ENCODE measurements at places on chromosomes 2 and 18.

DNA sequence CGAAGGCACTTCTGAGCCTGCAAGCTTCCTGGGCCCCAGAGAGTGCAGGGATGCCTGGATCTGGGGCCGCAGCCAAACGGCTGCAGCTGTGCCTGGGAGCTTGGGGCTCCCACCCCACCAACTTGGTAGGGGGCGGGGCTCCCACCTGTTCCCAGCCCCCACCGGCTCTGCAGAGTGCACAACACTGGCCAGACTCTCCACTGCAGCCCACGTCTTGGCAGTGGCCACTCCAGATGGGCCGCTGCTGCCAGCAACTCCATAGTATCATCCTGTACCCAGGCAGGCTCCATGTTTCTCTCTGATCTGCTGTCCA is 9.9 kb downstream of the DYSF start:
- no peak for DNase-seq

- no peak for DNase-seq
Measured at GRCh38 chr2:189372688-189373257, 68.5 kb upstream of the WDR75 start.

GRCh38 chr2:177545981-177546585 is 153.5 kb downstream of the AGPS start:
- no peak for DNase-seq

DNA sequence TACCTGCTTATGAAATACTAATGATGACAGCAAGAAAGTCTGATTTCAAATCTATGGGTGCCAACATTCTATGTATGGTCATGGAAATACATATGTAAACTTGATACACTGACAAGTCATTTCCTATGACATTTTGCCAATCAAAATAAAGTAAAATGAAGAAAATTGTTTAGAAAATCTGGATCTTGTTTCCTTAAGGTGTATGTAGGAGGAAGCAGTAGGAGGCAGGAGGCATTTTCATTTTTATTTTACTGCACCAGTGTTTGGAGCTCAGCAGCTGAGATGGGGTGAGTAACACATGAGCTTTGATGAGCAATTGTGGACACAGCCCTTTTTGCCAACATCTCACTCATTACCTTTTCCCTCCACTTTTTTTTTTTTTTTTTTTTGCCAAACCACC is 167.0 kb downstream of the AFF3 start:
- DNase-seq: no peak

DNA sequence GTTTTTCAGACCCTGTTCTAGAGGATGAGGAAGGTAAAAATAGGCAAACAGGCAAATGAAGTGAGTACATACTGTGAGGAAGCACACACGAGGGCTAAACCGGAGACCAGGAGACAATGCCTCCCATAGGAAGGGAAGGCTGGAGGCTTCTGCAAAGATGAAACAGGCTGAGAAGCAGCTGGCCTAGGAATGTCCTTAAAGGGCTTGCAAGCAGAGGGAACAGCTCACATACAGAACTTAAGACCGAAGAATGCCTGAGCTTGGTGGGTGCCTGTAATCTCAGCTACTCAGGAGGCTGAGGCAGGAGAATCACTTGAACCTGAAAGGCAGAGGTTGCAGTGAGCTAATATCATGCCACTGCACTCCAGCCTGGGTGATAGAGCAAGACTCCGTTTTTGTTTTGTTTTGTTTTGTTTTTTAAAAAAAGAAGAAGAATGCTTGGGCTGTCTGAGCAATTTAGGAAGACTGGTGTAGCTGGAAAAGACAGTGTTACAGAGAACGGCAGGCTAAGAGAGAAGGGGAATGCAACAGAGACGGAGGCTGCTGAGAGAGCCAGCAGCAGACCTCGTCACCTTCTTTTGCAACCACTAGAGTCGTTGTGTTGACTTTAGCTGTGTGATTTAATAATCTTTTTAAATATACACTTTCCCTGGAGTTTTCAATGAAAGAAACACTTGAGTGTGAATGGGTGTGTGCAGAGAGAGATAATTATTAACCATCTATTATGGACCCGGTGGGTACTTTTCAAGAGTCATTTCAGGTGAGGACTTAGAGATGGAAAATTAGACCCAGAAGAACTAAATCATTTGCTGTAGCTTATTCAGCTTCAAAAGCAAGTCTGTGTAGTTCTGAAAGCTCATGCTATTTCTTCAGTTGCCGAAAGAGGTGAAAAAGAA is 232.8 kb downstream of the GALR1 start:
- DNase-seq: no peak

DNA sequence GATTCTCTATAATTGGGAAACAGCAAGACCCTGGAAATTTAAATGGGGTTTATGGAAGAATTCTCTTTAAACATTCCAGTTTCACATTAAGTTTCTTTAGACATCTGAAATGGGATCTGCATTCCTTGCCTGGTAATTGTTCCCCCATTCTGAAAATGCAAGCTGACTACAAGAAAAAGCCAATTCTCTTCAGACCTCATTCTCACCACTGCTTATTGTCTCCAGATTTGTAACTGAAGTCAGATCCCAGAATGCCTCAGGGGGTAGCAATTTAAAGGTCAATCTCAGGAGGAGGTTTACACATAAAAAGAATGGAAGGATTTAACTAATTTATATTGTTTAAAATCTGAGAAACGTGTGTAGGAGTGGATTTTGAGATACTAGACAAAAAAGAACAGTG is 41.2 kb downstream of the COL3A1 start:
- DNase-seq: no peak

GRCh38 chr2:186484062-186484735 is 1.9 kb upstream of the ZC3H15 start:
- DNase-seq: no peak

DNA sequence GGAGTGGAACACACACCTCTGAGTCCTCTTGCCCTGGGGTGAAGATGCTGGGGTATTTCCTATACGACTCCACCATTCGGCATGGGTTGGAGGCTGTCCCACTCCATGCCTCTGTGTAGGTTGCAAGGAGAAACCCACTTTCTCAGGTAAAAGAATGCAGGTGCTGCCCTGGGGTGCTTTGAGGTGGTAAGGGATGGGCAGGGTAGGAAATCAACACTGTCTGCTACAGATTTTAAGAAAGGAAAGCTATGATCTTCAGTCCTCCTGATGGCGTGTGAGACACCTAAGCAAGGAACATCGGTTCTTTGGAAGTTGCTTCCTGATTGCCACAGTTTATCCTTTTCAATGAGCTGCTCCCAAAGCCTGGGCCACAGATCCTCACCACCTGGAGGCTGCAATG is 209.2 kb downstream of the NCK2 start:
- no peak for DNase-seq

- DNase-seq: no peak
Measured at GRCh38 chr2:232981767-232982360, 31.2 kb downstream of the NGEF start.

- no peak for DNase-seq
Measured at GRCh38 chr18:46369323-46369722, 265.1 kb downstream of the HAUS1 start.

GRCh38 chr2:27070653-27071276 is 689 bp downstream of the OST4 start:
- DNase-seq: no peak

DNA sequence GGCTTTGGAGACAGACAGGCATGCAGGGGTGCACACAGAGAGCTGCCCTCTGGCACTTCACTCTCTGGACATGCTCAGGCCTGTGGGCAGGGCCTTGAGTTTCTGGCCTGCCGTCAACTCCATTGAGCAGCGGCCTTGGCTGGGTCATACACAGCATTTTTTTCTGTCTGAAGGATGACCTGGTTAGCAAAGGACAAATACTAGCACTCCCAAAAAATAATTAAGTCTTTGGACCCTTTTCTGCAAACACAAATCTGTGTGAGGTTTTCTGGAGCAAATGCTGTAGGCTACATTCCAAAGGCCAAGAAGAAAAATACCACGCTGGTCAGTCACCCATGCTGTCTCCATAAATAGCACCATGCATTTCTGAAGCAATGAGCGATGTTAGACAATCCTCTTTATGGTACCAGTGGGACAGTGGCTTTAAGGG is 124.7 kb upstream of the CTAGE1 start:
- no peak for DNase-seq

- no peak for DNase-seq
Measured at GRCh38 chr2:215636816-215637215, 200.9 kb upstream of the FN1 start.

- no peak for DNase-seq
Measured at GRCh38 chr18:48154828-48155227, 224.4 kb upstream of the SMAD2 start.

DNA sequence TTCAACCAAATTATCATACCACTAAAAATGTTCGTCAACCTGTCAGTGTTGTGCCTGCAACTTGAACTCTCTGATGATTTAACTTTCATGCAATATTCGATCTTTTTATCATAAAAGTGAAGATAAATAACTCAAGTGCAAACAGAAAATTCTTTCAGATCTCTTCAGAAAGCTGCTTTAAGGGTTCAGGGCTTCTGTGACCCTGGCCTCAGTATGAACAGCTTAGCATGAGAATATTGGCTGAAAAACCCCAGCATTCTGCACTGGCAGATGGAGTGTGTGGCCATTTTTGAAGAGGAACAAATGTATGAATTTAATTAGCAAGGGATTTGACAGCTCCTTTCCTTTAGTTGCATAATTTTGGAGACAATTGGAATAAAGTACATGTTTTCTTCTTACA is 851.4 kb upstream of the SOX11 start:
- DNase-seq: no peak

DNA sequence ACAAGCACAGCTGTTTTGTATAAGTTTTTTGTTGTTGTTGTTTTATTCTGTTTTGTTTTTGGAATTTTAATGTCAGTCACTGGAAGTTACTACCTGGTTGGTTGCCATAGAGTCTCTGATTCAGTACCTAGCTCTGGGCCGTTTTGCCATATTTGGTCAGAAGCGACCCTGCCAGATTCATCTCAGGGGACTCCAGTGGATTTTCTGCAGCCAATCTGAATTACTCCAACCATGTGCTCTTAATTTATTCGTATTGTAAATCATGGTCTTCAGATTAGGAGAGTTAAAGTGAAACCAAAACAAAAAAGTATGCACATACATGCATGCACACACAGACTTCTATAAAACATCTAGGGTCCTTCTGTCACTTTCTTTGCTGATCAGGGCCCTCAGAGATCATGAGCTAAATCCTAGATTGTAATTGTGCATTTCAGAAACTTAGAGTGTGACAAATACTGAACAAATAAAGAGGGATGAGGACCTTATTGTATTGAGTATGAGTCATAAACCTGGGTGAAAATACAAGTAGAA is 317.4 kb upstream of the UBE2E3 start:
- DNase-seq: no peak

GRCh38 chr2:189444322-189444721 is 3.0 kb downstream of the WDR75 start:
- DNase-seq: no peak

- DNase-seq: no peak
Measured at GRCh38 chr2:230715201-230715600, 2.6 kb downstream of the CAB39 start.

GRCh38 chr2:46002507-46002883 is 294.7 kb upstream of the EPAS1 start:
- DNase-seq: no peak

- no peak for DNase-seq
Measured at GRCh38 chr2:112216167-112216566, 38.7 kb downstream of the ZC3H8 start.

DNA sequence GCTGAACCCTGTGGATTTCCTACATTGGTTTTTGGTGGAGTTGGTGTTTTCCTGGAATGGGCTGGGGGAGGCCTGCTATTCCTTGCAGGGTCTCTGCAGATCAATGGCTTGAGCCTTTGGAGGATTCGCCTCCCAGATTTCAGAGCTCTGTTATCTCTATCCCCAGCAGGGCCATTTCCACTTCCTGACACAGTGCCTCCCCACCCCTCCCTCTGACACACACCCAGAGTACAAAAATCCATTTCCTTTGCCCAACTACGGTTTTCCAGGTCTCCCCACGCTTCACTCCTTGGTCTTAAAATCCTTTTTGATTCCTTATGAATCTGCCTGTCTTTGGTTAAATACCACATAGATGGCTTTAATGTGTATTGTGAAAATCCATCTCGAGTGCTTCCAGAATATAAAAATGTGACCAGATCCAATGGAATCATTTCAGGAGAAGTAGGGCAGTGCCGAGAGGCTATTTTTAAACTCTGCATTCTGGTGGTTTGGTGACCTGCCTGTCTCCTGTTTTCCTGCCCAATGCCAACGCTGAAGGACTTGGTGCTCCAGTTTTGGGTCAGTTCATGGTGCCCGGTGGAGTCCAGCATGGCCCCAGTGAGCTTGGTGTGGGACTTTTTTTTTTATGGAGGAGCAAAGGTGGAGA is 60.9 kb downstream of the ARL4C start:
- DNase-seq: no peak

GRCh38 chr2:213021971-213022899 is 129.2 kb downstream of the IKZF2 start:
- DNase-seq: no peak

DNA sequence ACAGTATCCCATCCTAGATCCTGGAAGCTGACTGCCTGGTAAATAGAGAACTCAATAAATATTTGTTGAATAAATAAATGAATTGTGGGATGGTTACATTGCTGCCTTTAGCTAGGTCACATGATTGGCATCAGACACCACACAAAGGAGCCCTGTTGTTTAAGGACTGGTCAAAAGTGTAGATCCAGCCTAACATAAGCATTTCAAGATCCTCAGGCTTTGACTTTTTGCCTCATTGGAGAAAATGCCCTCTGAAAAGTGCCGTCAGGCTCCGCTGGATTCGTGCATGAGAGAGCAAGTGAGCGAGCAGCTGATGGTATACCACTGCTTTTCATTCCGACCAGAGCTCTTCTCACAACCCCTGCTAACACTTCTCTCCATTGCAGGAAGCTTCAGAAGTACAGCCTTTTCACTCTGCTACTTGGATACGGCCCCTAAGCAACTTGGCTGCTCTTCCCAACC is 1.3 kb upstream of the ZNF24 start:
- no peak for DNase-seq

GRCh38 chr2:215678094-215678493 is 242.2 kb upstream of the FN1 start:
- no peak for DNase-seq

GRCh38 chr2:144127693-144128092 is 392.2 kb downstream of the ZEB2 start:
- no peak for DNase-seq

DNA sequence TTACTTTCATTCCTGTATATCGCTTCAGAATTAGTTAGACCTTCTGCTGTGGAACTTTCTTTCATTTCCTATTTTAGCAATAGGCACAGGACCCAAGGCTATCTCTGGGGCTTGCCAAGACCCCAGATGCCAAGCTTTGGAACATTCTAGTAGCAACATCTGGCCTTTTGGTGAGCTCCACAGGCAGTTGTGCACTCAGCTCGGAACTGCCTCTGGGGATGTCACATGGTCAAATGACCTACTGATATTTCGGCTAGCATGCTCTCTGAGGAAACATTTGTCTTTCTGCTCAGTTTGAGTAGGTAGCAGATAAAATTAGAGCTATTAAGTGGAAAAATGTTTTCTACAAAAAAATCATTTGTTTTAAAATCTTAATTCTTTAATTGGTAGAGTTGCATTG is 76.6 kb upstream of the ITGA4 start:
- DNase-seq: no peak

GRCh38 chr2:124063596-124063995 is 38.5 kb downstream of the CNTNAP5 start:
- no peak for DNase-seq

- no peak for DNase-seq
Measured at GRCh38 chr2:233037078-233037477, 4.6 kb downstream of the NEU2 start.

- no peak for DNase-seq
Measured at GRCh38 chr2:205261516-205262020, 420.7 kb upstream of the NRP2 start.

GRCh38 chr2:74532222-74532621 is 2.5 kb downstream of the HTRA2 start:
- DNase-seq: no peak

- DNase-seq: no peak
Measured at GRCh38 chr2:27710640-27711430, 47.1 kb downstream of the SLC4A1AP start.

- no peak for DNase-seq
Measured at GRCh38 chr18:59387687-59388565, 28.9 kb upstream of the LMAN1 start.

Measured in activated T-helper 1 cell treated with Interleukin-2 at 50 U/mL for 16 hours (primary cell).